ENCODE measurements at places on chromosomes 6 and 20. TPM values are rescaled to one million over a fixed set of nuclear protein-coding genes. Genes with fewer than 3 reads are reported as not detected.

DNA sequence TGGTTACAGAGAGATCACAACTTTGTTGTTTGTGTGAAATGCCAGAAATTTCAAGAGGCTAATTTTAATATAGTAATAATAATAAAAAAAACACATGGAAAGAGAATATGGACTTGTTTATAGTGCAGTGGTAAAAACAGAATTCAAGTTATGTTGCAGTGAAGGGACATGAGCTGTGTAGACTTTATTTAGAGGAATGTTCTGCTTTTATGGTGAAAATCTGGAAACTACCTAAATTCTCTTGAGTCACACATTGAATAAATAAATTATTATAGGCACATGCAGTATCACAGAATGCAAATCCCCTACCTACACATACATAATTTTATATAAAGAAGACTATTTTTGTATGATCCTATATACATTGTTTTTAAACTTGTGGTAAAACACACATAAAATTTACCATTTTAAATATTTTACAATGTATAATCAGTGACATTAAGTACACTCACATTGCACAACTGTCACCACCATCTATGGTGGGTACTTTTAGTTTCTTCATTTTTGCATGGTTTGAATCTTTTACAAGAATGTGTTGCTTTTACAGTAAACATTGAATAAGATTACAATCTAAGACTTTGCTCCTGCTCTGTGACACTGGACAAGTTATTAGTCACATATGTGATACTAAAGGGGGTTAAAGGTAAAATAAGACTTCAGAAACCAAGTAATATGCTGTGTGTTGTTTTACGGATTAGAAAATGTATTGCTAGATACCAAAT lies 107.4 kb downstream of the B3GAT2 start:
- DNase-seq, result no peak

GRCh38 chr6:156890627-156891314 lies 113.6 kb downstream of the ARID1B start:
- DNase-seq, result no peak

DNA sequence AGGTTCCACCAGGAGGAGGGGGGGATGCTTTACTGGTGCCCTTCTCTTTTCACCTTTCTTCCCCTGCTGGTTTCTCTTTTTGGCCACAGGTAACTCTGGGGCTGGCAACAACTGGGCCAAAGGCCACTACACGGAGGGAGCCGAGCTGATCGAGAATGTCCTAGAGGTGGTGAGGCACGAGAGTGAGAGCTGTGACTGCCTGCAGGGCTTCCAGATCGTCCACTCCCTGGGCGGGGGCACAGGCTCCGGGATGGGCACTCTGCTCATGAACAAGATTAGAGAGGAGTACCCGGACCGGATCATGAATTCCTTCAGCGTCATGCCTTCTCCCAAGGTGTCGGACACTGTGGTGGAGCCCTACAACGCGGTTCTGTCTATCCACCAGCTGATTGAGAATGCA lies 4.4 kb downstream of the TUBB1 start:
- DNase-seq, result no peak

- DNase-seq, result no peak
Measured at GRCh38 chr6:152634773-152635172, 2.4 kb downstream of the SYNE1 start.

DNA sequence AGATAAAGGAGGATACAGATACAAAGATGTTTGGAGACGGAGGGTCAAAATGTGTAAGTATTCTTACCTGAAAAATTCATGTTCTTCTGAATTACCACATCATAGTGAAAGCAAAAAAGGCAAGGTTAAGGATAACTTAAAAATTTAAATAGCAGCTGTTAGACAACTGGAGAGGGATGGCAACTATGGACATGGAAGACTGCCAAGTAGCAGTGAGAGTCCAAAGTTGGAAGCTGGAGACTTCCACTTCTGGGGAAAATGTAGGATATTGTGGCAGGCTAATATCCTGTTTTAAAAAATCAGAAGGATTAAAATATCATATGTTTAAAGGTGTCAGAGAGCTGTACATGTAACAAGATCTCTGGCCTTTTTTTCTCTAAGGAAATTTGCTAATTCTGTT lies 29.8 kb downstream of the SYCP2 start:
- no peak for DNase-seq

- DNase-seq, result no peak
Measured at GRCh38 chr6:160227038-160227768, 31.4 kb downstream of the SLC22A2 start.

GRCh38 chr6:24930431-24930871 lies 5.3 kb downstream of the RIPOR2 start:
- DNase-seq, result no peak

Gene PTPRT
- not detected for polyA plus RNA-seq

Gene DNAH8
- under 0.01 TPM for polyA plus RNA-seq

Gene POLR3F
- 6.3 TPM for polyA plus RNA-seq

Gene PRSS16
- polyA plus RNA-seq, result 0.07 TPM

Gene SUPT3H
- 10.9 TPM for polyA plus RNA-seq

Gene CTCFL
- polyA plus RNA-seq, result not detected

Gene LINC00237
- not detected for polyA plus RNA-seq

Gene WASF1
- 35.9 TPM for polyA plus RNA-seq
